ENCODE measurements at places on chromosomes 7 and 10. TPM values are rescaled to one million over a fixed set of nuclear protein-coding genes. Genes with fewer than 3 reads are reported as not detected.
A peak's percentile ranks its signal among the peaks of the same experiment; 100 is the strongest.

DNA sequence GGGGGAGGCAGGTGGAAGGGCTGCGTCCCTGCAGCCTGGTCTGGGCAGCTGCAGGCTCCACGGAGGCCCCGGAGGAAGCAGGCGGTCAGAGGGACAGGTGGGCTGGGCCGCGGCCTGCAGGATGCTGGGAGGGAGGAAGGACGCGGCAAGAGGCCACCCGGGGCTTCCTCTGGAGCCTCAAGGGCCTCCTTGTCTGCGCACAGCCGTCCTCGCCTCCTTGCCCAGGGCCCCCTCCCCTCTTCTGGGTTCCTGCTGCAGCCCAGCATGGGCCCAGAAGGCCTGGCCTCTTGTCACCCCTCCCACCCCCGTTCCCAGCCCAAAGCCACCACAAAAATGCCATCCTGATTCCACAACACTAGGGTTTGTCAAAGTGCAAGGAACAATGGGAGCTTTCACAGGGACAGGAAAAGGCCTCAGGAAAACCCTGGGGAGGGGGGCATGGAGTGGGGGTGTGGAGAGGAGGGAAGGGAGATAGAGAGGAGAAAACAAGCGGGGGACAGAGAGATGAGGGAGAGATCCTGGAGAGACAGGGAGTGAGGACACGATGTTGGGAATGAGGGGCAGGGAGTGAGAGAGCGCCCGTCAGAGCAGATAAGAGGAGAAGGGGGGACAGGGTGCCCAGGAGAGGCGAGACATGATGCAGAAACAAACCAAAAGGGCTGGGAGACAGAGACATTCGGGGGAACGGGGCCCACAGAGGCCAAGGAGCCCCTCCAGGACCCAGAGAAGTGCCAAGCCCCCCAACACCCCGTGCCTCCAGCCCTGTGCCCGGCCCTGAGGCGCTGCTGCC lies 41.8 kb downstream of the ZCCHC24 start:
- H3K27ac ChIP-seq: peak overlapping the region; percentile 65
- no peak overlapping the region for H3K4me3 ChIP-seq
- peaks cover 73% of the 10 kb centered on the region for H3K4me1 ChIP-seq
- H3K27me3 ChIP-seq: no peaks in the 10 kb centered on the region

GRCh38 chr7:34900891-34901513 lies 136.3 kb downstream of the DPY19L1 start:
- H3K27me3 ChIP-seq: no peaks in the 10 kb centered on the region
- H3K4me3 ChIP-seq: no peak overlapping the region
- no peak overlapping the region for H3K27ac ChIP-seq
- H3K4me1 ChIP-seq: no peaks in the 10 kb centered on the region

DNA sequence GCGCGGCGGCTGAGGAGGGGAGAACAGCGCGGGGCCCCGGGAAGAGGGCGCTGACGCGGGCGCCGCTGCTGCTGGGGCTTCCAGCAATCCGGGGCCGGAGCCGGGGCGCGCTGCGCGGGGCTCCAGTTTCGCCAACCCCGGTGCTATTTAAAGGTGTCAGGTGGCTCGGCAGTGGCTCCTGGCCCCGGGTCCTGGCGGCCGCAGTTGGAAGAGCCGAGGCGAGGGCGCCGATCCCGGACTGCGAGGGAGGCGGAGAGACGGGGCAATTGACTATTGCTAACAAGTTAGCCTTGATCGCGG lies 347 bp downstream of the LBX1 start:
- H3K36me3 ChIP-seq: no peaks in the 10 kb centered on the region
- peaks cover 90% of the 10 kb centered on the region for H3K27me3 ChIP-seq
- no peaks in the 10 kb centered on the region for H3K4me1 ChIP-seq
- H3K27ac ChIP-seq: no peak overlapping the region

GRCh38 chr7:100983451-100984187 lies 14.3 kb downstream of the MUC12 start:
- DNase-seq: no peak
- H3K4me1 ChIP-seq: no peaks in the 10 kb centered on the region
- no peak overlapping the region for H3K4me3 ChIP-seq
- no peaks in the 10 kb centered on the region for H3K27me3 ChIP-seq

- H3K27me3 ChIP-seq: no peaks in the 10 kb centered on the region
- H3K36me3 ChIP-seq: no peaks in the 10 kb centered on the region
- no peak overlapping the region for H3K27ac ChIP-seq
- no peaks in the 10 kb centered on the region for H3K4me1 ChIP-seq
Observed at GRCh38 chr7:18257711-18258110, 230.1 kb upstream of the PRPS1L1 start.

DNA sequence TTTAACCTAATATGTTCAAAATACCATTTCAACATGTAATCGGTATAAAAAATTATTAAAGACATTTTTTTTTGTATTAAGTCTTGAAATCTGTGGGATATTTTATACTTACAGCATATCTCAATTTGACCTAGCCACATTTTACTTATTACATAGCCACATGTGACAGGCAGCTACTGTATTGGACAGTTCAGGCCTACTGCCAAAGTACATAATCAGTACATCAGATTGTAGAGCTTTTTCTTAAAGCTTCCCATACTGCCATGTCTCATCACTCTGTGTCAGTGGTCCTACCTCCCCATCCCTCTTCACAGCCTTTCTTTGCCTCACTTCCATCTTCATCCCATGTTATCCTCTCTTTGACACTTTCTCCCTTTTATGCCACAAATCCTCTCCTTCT lies 43.0 kb downstream of the LOXL4 start:
- H3K4me1 ChIP-seq: peaks cover 18% of the 10 kb centered on the region
- H3K4me3 ChIP-seq: no peak overlapping the region
- H3K27ac ChIP-seq: peak overlapping the region; percentile 29
- no peaks in the 10 kb centered on the region for H3K27me3 ChIP-seq

DNA sequence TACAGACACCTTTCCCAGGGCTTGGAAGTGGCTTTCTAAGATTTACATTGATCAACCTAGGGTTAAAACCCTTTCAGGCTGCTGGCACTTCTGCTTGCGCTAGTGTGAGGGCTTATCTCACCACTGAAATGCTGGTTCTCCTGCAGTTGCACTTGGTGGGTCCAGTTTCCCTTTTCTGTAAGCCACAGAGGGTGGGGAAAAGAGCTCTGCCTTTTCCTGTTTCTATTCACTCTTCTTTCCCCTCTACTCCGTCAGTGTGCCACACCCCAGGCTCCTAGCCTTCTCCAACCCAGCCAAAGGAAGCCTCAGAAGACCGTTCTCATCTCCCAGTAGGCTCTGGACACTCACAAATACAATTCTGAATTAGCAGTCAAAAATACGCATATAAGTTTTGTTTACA lies 19.0 kb upstream of the CAPZA2 start:
- H3K27me3 ChIP-seq: peaks cover 6% of the 10 kb centered on the region
- no peak for DNase-seq
- no peak overlapping the region for H3K27ac ChIP-seq
- no peak overlapping the region for H3K4me3 ChIP-seq
- no peaks in the 10 kb centered on the region for H3K4me1 ChIP-seq

DNA sequence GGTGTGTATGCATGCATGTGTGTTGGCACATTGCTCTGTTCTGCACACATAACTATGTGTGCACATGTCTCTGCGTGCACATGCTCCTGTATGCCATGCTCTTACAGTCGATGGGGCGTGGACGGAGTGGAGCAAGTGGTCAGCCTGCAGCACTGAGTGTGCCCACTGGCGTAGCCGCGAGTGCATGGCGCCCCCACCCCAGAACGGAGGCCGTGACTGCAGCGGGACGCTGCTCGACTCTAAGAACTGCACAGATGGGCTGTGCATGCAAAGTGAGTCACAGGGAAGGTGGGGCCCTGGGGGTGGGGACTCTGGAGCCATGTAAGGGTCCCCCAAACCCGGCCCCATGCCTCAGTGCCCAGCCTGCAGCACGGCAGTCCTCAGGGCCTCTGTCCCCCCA lies 30.6 kb upstream of the SLC29A3 start:
- H3K4me3 ChIP-seq: no peak overlapping the region
- H3K4me1 ChIP-seq: no peaks in the 10 kb centered on the region
- no peak for DNase-seq
- H3K27me3 ChIP-seq: no peaks in the 10 kb centered on the region
- H3K36me3 ChIP-seq: no peaks in the 10 kb centered on the region

GRCh38 chr7:133775201-133775600 lies 351.9 kb upstream of the LRGUK start:
- H3K36me3 ChIP-seq: no peaks in the 10 kb centered on the region
- no peaks in the 10 kb centered on the region for H3K4me1 ChIP-seq
- H3K4me3 ChIP-seq: no peak overlapping the region
- H3K27me3 ChIP-seq: no peaks in the 10 kb centered on the region

DNA sequence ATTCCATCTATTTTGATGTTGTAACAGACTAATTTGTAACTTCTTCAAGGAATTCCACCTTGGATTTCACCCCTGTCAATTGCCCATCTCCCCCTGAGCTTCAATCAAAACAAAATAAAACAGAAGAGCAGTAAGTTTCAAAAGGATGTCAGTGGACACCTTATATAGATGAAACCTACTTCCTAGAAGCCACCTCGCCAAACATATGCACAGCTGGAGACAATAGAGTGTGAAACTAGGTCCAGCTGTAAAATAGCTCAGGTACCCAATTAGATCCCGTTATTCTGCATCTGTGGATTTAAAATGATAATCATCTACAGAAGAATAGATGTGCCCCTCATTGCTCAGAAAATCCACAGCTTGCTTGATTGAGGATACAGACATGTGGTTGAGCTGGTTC lies 598.6 kb downstream of the SH2D4B start:
- no peak for DNase-seq
- no peaks in the 10 kb centered on the region for H3K27me3 ChIP-seq
- no peak overlapping the region for H3K27ac ChIP-seq
- no peaks in the 10 kb centered on the region for H3K36me3 ChIP-seq

GRCh38 chr10:124224331-124225028 lies 131.1 kb upstream of the CHST15 start:
- no peaks in the 10 kb centered on the region for H3K36me3 ChIP-seq
- H3K4me1 ChIP-seq: no peaks in the 10 kb centered on the region
- H3K27ac ChIP-seq: no peak overlapping the region
- H3K27me3 ChIP-seq: no peaks in the 10 kb centered on the region
- peak; percentile 45 for DNase-seq

DNA sequence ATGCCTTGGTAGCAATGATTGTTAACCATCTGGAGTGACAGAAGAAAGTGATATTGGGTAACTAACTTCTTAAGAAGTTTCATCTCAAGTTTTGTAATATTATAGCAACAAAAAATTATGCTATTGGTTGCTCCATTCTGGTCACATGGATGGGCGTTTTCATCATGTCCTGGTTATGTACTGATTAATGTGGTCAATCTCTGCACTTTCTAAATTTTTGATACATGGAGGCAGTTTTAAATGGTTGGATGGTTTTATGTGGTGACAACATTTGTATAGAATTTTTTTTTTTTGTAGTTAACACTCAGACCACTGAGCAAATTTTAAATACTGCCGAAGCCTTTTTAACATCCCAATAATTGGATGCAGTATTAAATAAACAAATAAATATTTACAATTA lies 55.2 kb upstream of the CCAR1 start:
- no peak overlapping the region for H3K4me3 ChIP-seq
- no peaks in the 10 kb centered on the region for H3K27me3 ChIP-seq
- peaks cover 10% of the 10 kb centered on the region for H3K4me1 ChIP-seq
- H3K27ac ChIP-seq: peak overlapping the region; percentile 68

DNA sequence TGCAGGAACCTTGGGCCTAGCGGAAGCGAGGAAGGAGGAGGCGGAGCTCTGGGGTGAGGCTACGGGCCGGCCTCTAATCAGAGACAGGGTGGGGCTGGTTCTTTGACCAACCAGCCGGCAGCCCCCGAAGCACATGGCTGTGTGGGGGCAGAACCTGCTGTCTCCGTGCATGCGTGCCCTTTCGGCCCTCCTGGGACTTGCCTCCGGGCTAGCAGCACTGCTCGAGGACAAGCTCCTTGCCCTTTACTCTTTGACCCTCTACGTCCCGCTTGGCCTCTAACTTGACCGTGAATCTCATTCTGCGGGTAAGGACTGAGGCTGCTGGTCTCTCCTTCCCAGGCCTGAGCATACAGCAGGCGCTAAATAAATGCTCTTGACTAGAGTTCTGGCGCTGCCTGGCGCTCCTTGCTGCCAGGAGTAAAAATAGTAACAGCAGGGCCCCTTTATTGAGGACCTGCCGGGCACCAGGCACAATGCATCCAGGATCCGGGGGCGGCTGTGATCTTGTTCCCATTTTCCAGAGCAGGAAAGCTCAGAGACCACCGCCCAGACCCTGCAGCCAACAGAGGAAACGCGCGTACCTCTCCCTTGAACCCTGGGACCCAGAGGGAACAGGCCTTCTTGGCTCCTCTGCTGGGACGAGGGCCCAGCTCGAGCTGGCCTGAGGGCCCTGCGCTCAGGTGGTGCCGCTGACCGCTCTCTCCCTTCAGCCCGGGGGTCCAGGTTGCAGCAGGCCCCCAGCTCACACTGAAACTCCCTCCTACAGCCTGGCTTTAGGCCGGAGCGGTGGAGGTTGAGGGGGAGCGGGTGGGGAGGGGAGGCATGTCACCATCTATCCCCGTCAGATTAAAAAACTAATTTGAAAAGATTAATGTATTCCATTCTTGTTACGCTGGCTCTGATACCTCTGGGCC lies 2.7 kb upstream of the COMTD1 start:
- no peak overlapping the region for H3K4me3 ChIP-seq
- no peak for DNase-seq
- peaks cover 2% of the 10 kb centered on the region for H3K27me3 ChIP-seq
- H3K27ac ChIP-seq: no peak overlapping the region
- peaks cover 5% of the 10 kb centered on the region for H3K4me1 ChIP-seq
- H3K36me3 ChIP-seq: no peaks in the 10 kb centered on the region

DNA sequence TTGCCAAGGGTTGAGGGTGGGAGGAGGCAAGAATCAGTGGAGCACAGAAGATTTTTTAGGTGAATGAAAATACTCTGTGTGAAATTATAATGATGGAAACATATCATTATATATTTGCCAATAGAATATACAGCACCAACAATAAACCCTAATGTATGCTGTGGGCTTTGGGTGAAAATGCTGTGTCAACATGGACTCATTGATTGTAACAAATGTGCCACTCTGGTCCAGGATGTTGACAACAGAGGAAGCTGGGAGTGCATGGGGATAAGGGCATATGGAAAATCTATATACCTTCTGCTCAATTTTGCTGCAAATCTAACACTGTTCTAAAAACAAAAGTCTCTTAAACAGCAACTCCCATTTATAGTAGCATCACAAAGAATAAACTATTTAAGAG lies 114.3 kb downstream of the LYZL1 start:
- no peak overlapping the region for H3K27ac ChIP-seq
- no peaks in the 10 kb centered on the region for H3K27me3 ChIP-seq
- no peak overlapping the region for H3K4me3 ChIP-seq
- no peaks in the 10 kb centered on the region for H3K36me3 ChIP-seq
- no peaks in the 10 kb centered on the region for H3K4me1 ChIP-seq

- no peaks in the 10 kb centered on the region for H3K4me1 ChIP-seq
- no peak overlapping the region for H3K4me3 ChIP-seq
- no peak overlapping the region for H3K27ac ChIP-seq
- H3K36me3 ChIP-seq: no peaks in the 10 kb centered on the region
- peaks cover 3% of the 10 kb centered on the region for H3K27me3 ChIP-seq
Observed at GRCh38 chr7:29471444-29472138, 92.0 kb upstream of the PRR15 start.

GRCh38 chr7:158602905-158603772 lies 15.5 kb upstream of the PTPRN2 start:
- DNase-seq: peak; percentile 60
- no peak overlapping the region for H3K4me3 ChIP-seq
- no peaks in the 10 kb centered on the region for H3K27me3 ChIP-seq
- H3K36me3 ChIP-seq: no peaks in the 10 kb centered on the region

The SPDYE2 gene
- not detected for total RNA-seq

The SLC35G1 gene
- total RNA-seq: 2.1 TPM

The PDLIM1 gene
- total RNA-seq: 24.3 TPM

The GPR15LG gene
- not detected for total RNA-seq

The NEUROD6 gene
- not detected for total RNA-seq

The FMC1 gene
- total RNA-seq: 11.0 TPM

All from fibroblast of lung (primary cell).